Hepatic stellate cell (primary cell): ENCODE measurements at places on chromosomes 4 and X.

GRCh38 chrX:24131476-24131875 is 18.1 kb upstream of the ZFX start:
- DNase-seq, result no peak

DNA sequence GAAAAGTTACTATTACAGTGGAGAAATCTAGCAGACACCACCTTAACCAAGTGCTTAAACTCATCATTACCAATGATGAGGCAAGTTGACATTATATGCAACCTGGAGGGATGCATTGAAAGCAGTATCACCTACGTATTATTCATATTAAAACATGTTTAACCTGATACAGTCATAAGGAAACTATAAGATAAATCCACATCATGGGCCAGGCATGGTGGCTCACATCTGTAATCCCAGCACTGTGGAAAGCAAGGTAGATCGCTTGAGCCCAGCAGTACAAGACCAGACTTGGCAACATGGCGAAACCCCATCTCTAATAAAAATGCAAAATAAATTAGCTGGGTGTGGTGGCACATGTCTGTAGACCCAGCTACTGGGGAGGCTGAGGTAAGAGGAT is 22.3 kb upstream of the INTU start:
- no peak for DNase-seq

GRCh38 chr4:94469221-94469784 is 17.6 kb downstream of the PDLIM5 start:
- DNase-seq, result no peak

DNA sequence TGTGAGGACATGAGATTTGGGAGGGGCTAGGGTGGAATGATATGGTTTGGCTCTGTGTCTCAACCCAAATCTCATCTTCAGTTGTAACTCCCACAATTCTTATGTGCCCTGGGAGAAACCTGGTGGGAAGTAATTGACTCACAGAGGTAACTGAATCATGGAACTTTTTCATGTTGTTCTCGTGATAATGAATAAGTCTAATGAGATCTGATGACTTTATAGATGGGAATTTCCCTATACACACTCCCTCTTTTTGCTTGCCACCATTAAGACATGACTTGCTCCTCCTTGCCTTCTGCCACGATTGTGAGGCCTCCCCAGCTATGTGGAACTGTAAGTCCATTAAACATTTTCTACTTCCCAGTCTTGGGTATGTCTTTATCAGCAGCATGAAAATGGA is 253.2 kb upstream of the GK2 start:
- DNase-seq, result no peak

- no peak for DNase-seq
Measured at GRCh38 chr4:3229328-3229727, 19.6 kb upstream of the MSANTD1 start.
